GDM1 (cell line): ENCODE measurements at places on chromosomes 5 and 9.

DNA sequence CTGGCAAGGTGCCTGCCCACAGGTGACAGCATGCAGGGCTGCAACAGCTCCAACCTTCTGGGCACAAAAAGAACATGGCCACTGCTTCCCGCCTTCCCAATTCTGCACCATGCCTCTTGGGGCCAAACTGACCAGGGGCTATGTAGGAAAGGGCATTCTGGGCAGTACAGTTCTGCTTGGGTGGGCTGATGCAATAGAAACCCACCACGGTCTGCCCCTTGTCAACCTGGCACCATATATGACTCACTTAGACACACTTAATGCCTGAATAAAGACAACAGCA lies 40.2 kb upstream of the FCN1 start:
- DNase-seq, result no peak

- DNase-seq, result no peak
Observed at GRCh38 chr5:177044641-177045040, 22.1 kb downstream of the ZNF346 start.

DNA sequence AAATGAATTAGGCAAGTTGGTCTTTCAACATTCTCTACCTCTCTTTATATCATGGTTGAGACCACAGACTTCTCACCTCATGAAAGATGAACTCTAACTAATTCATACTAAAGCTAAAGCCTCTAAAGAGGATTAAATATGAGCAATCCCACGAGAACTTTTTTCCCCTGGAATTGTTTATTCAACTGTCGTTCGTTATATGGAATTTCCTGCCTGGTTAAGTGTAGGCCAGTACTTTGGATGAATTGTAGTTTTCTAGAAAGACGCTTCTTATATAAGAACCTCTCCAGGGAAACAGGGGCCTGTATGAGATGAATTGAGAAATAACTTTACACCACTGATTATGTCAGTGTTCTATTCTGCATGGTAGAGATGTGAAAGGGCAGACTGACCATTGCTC lies 42.9 kb downstream of the PDCD1LG2 start:
- DNase-seq, result no peak

DNA sequence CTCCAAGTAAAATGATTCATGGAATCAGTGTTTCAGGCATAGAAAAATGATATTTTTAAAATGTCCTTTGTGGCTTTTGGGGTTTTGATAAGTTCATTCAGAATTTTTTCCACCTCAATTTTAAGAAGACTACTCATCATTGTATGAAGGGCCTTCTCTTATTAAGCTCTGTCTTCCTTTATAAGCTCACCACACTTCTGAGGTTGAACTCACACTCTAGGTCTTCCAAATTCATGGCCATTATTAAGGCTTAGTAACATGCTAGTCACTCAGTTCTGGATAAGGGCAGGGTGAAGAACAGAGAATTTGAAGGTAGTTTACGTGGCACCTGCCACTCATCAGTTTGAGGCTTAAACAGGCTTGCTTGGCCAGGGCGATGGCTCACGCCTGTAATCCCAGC lies 4.2 kb downstream of the MELK start:
- DNase-seq, result no peak

GRCh38 chr5:50923768-50924494 lies 257.5 kb downstream of the PARP8 start:
- DNase-seq, result no peak

DNA sequence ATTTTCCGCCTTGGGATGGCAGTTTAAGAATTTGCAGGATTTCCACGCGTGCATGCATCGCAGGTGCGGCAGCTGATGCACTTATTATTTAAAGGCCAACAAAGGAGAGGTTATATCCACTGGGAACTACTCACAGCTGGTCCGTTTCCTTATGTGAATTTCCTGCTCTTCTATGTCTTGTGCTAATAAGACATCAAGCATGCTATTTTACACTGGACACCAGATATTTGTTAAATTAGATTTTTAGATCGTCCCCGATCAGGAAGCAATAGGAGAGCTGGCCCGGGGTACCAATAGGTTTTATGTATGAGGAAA lies 476 bp upstream of the DTWD2 start:
- no peak for DNase-seq

- no peak for DNase-seq
Observed at GRCh38 chr5:82211855-82212572, 66.1 kb downstream of the RPS23 start.

DNA sequence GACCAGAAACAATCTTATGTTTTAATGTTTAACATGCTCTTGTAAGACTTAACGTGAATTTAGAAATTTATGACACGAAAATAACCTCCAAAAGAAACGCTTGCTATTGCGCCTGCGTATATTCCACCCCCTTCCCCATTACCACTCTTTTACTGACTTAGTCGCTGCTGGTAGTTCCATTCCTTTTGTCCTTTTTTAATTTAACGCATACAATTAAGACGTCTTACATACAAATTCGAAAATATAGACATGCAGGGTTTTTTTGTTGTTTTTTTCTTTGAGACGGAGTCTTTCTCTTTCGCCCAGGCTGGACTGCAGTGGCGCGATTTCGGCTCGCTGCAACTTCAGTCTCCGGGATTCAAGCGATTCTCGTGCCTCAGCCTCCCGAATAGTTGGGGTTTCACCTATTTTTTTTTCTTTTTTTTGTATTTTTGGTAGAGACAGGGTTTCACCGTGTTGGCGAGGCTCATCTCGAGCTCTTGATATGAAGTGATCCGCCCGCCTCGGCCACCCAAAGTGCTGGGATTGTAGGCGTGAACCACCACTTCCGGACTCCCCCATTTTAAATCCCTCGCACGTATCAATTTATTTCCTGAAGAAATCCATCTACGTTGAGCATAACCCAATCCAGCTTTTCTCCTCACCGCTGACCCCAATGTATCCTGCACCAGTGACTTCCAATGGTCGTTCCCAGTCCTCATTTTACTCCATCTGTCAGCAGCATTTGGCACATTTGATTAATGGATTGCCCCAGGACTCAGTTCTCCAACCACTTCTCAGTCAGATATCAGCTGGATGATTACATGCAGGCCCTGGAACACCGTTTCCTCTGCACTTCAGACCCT lies 684 bp upstream of the MED7 start:
- peak; percentile 50 for DNase-seq

DNA sequence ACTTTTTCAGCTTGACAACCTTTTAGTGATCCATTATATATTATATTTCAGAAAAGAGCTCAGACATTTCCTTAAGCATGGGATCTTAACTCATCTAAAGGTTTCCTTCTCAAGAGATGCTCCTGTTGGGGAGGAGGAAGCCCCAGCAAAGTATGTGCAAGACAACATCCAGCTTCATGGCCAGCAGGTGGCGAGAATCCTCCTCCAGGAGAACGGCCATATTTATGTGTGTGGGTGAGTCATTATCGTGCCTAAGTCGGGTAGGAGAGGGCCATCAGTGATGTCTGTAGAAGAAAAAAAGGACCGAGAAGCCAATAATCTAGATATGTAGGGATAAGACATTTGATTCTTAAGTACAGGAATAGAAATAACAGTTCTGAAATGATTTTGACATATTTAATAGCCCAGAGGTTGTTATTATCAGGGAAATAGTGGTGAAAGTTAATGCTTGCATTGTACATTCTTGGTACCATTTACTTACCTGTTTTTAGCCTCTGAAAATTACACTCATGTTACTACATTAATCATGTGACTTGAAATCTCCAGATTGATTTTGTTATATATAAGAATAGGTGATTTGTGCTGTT lies 28.2 kb downstream of the MTRR start:
- no peak for DNase-seq

DNA sequence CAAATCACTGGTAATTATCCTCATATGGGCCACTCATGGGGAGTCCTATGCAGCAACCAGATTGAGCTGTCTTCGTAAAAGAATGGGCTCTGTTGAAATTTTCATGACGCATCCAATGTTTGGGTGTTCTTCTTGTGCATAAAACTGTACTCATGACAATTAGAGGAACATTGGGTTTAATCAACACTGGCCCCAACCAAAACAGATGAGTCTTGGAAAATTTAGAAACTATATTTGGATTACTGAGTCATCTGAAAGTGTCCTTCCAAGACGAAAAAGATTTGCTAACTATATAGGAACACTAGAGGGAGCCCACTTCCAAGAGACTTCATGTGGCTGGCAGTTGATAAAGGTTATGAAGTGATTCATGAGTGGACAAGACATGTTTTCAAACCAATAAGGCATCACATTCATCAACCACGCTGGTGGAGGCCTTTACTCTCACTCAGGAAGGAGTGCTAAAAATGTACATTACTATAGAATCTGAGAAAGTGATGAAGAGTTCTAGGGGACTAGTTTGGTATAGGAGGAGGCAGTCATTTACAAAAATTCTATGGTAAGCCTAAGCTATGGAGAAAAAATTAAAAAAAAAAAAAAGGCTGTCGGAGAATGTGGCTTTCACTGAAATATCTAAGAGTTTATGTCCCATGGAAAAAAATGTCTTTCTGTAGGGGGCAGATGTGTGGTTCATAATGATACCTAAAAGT lies 313.5 kb downstream of the PRDM9 start:
- no peak for DNase-seq

- DNase-seq, result no peak
Observed at GRCh38 chr9:113095561-113095960, 39.0 kb upstream of the ZFP37 start.

- DNase-seq, result no peak
Observed at GRCh38 chr5:167525004-167525403, 766.4 kb upstream of the WWC1 start.

DNA sequence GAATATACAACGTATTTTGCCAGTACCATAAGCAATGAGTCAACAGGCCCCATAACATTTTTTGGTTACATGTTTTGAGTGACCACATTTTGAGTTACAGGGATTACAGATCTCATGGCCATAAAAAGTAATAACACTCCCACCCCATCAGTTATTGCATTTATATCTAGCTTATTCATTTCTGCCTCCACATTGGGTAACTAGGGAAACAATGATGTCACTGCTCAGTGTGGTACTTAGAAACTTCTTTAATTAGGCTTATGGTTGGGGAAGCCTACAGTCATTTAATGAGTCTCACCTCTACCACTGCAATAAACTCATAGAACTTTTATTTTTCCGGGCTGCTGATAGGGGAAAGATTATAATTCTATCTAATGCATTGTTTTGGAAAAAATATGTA lies 39.9 kb upstream of the SMIM15 start:
- DNase-seq, result no peak

- no peak for DNase-seq
Observed at GRCh38 chr9:28502741-28503140, 929.5 kb upstream of the C9orf72 start.

- no peak for DNase-seq
Observed at GRCh38 chr5:146329697-146330096, 8.9 kb upstream of the POU4F3 start.

DNA sequence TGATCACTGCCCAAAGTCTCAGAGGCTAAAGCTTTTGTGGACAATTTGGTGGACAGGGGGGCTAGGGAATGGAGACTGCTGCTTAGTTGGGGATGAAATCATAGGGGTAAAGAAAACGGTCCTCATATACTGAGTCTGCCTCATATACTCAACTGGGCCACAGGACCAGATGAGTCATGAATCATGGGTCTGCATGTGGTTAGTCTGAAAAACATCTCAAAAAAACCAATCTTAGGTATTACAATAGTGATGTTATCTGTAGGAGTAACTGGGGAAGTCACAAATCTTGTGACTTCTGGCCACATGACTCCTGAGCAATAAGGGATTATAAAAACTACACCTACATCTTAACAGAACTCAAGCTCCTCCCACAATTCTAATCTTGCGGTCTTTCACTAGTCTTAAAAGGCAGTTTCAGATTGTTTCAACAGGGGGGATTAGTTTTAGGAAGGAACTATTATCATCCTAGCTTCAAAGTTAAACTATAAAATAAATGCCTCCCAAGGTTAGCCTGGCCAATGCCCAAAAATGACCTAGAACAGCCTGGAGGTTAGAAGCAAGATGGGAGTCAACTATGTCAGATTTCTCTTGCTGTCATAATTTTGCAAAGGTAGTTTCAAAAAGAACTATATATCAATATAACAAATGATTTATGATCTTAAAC lies 17.5 kb downstream of the TMEM161B start:
- DNase-seq, result no peak

DNA sequence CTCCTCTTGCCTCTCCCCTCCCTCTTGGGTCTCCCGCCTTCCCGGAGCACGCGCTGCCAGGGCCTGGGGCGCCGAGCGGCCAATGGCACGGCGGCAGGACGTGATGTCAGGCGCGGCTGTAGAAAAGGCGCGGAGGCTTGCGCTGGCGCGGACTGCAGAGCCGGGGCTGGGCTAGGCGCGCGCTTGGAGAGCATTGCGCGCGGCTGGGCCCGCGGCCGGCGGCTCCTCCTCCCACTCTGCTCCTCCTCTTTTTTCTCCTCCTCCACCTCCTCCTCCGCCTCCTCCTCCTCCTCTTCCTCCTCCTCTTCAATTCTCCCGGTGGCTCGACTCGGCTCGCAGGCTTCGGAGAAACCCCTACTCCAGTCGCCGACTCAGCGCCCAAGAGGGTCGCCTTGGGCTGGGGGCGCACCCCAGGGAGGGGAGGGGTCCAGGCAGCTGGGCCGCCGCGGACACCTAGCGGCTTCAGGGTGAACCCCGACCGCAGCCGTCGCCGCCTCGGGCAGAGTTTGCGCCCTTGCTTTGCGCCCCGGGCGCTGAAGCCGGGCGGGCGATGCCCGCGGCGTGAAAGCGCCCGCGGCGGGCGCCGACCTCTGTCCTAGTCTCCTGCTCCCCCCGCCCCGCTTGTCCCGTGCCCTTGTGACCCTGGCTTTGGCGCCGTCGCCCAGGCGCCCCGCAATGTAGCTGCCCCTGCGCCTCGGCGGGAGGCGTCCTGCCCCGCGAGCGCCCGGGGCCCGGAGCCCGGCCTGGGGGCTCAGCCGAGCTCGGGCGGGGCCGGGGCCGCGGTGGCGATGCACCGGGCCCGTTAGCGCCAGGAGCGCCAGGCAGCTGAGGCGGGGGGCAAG lies at the start of gene LHX2:
LHX2 (plus strand) TSS at position 309 of the 842 bp plus-strand sequence. CDS start 581 bp downstream, outside the sequence.
- peak; percentile 57 for DNase-seq

DNA sequence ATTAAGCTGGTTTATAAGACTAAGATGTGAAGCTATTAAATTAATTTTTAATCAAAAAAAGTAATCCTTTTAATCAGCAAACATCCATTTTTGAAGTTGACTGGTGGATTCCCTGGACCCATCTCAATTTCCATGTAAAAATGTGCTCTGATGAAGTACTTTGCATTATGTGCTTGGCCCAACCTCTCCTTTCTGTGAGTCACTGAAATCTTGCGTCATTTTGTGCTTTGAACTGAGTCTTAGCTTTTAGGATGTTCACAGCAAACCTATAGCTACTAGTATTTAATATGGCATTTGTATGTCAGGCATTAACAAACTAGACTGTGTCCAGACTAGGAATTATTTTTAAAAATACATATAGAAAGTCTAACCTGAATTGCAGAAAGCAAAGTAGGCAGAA lies 55.0 kb upstream of the CDH12 start:
- no peak for DNase-seq

DNA sequence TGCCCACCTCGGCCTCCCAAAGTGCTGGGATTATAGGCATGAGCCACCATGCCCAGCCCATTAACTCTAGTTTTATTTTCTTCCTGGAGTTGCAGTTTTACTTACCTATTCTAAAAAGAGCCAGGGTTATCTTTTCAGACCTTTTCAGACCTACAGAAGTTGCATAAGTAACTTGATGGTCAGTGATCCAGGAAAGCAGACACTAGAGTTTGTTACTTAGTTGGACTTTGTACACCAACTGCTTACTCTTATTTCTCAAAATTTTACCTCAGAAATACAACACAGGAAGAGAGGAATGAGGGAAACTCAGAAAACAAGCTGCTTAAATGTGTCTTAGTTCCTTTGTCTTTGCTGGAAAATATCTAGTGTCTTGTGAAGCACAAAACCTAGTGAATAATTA lies 25.4 kb downstream of the RAD23B start:
- DNase-seq, result no peak
